GM12865 (cell line): ENCODE measurements at places on chromosomes 3 and 15.
A peak's percentile ranks its signal among the peaks of the same experiment; 100 is the strongest.

- DNase-seq, result no peak
Observed at GRCh38 chr15:89492934-89493631, 3.3 kb downstream of the RHCG start.

- DNase-seq, result no peak
Observed at GRCh38 chr15:70272565-70273355, 175.0 kb upstream of the TLE3 start.

DNA sequence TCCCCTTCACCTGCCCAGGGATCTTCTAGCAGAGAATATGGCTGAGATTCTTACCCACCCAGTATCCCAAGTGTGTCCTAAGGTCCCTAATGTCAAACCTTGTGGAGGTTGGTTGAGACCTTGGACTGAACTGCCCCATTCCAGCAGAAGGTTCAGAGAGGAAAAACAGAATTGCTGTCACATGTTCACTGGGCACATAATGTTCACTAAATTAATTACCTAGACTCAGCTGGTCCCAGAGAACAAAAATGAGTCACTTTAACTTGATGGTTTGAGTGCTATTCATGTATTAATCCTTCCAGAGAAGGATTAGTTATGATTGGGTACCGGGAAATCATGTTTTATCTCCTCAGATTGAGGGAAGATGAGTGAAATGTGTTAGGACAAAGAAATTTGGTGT lies 171.3 kb upstream of the GADL1 start:
- no peak for DNase-seq

- no peak for DNase-seq
Observed at GRCh38 chr3:4077950-4078349, 225.2 kb upstream of the SETMAR start.

GRCh38 chr3:177591379-177591778 lies 394.1 kb upstream of the TBL1XR1 start:
- peak; percentile 35 for DNase-seq

- no peak for DNase-seq
Observed at GRCh38 chr3:3307491-3307890, 128.0 kb upstream of the CRBN start.

DNA sequence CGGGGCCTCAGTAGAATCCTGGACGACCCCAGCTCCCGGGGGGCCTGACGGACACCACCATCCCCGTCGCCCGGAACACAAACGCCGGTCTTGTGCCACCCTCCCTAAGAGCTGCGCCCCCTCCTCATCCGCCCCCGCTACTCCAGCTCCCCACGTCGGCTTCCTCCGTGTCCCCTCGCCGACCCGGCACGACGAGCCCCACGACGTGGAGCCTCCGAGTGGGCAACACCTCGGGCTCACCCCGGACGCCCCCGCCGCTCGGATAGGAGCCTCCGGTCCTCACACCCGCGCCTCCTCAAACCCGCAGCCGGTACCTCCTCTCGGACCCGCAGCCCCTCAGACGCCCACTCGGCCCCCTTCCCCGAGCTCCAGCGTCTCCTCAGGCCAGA lies 525 bp downstream of the NPTN start:
- DNase-seq, result peak; percentile 31

GRCh38 chr3:128271536-128272332 lies 118.5 kb downstream of the EEFSEC start:
- DNase-seq, result no peak

- no peak for DNase-seq
Observed at GRCh38 chr3:69239063-69239462, 116.7 kb upstream of the LMOD3 start.

GRCh38 chr3:116141724-116142123 lies 303.6 kb downstream of the LSAMP start:
- DNase-seq, result no peak

DNA sequence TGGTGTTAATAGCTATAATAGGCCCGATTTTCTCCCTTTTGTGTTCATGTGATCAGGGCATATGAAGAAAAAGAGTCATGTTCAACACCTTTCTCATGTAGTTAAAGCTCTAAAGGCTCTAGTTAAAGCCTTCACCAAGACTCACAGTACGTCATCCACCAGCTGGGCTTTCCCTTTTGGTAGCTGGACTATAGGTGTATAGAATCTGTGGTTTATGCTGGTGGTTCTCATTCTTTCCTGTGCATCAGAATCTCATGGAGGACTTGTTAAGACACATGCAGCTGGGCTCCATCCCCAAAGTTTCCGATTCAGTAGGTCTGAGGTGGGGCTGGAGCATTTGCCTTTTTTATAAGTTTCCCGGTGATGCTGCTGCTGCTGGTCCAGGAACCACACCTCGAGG lies 31.0 kb downstream of the CFAP91 start:
- DNase-seq, result peak; percentile 4

DNA sequence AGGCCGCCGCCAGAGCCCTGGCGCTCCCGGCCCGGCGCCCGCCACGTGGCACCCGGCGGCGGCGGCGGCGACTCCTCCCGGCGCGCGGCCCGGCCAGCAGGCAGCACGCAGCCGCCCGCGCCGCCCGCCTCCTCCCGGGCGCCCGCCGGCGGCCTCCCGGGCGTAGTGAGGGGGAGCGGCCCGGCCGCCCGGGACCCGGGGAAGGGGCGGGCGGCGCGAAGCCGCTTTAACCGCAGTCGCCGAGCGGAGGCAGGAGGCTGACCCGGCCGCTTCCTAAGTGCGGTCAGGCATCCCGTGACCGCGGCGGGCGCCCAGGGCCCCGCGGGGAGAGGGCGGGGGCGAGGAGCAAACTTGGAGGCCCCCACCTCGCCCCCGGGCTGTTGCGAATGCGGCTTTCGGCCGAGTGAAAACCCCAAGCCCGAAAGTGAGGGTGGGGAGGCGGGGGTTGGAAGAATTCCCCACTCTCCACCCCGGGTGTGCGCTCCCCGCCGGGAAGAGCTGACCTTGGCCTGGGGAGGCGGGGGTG lies 1.7 kb upstream of the HES1 start:
- DNase-seq, result peak; percentile 70

GRCh38 chr15:48705381-48705780 lies 59.9 kb upstream of the FBN1 start:
- no peak for DNase-seq

DNA sequence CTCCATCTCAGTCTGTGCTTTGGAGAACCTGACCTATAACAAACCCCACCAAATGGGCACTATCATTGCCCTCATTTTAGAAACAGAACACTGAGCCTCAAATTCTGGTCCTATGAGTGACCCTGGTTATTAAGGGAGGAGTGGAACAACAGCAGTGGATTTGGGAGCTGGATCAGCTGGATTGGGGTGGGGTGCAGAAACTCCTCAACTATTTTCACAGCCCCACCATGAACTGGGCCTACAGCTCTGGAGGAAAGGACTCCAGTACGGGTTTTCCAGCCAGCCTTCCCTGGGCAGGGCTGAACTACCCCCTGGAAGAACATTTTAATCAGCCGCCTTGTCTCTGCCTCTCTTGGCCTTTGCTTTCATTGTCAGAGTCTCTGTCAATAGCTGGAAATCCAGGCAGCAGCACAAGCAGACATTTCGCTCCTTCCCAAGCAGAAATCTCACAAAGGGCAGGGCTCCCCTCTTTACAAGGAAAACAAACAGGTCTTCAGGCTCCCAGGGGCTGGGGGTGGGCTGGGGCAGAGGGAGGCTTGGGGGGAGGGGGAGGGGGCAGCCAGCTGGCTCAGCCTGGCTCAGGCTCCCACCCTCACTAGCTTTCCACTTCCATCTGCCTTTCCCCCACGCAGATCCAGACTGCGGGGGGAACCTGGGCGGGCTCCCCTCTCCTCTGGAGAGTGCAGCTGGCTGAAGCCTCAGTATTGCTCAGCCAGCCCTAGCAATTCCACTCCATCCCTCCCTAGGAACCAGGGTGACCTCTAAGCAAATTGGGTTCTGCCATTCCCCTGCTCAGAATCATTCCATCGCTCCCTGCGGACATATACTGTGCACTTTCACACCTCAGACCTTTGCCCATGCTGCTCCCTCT lies 13.7 kb upstream of the TLE3 start:
- peak; percentile 29 for DNase-seq

- no peak for DNase-seq
Observed at GRCh38 chr3:9704347-9705322, 1.0 kb downstream of the CPNE9 start.

GRCh38 chr15:38690719-38691332 lies 126.2 kb upstream of the RASGRP1 start:
- DNase-seq, result peak; percentile 89

DNA sequence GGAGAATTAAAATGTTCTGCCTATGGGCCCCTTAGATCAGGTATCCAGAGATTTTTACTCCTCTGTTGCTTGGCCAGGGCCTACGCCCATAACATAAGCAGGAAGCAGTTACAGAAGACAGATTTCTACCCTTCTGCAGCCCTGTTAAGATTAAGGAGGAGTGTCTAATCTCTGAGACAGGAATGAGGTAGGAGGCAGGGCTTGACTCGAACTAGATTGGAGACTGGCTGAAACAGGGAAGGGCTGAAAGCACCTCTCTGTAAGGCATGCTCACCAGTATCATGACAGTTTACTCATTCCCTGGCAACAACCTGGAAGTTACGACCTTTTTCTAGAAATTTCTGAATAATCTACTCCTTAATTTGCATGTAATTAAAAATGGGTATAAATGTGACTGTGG lies 16.7 kb downstream of the PLA2G4D start:
- DNase-seq, result no peak

GRCh38 chr3:134083626-134084241 lies 54.0 kb upstream of the SLCO2A1 start:
- DNase-seq, result no peak

GRCh38 chr15:32861761-32862160 lies 144.0 kb downstream of the GREM1 start:
- peak; percentile 62 for DNase-seq

GRCh38 chr15:62549345-62549970 lies 384.4 kb upstream of the C2CD4B start:
- peak; percentile 39 for DNase-seq

DNA sequence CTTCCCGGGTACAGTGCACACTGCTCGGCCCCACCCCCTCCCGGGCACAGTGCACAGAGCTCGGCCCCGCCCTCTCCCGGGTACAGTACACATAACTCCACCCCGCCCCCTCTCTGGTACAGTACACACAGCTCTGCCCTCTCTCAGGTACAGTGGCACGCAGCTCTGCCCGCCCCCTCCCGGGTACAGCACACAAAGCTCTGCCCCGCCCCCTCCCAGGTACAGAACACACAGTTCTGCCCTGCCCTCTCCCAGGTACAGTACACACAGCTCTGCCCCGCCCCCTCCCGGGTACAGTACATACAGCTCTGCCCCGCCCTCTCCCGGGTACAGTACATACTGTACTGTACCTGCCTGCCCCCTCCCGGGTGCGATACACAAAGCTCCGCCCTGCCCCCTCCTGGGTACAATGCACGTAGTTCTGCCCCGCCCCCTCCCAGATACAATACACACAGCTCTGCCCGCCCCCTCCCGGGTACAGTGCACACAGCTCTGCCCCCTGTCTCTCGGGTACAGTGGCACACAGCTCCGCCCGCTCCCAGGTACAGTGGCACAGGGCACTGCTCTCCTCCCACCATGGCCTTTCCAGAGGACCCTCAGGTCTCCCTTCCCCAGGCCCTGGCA lies 16.4 kb upstream of the PRR20G start:
- DNase-seq, result no peak

DNA sequence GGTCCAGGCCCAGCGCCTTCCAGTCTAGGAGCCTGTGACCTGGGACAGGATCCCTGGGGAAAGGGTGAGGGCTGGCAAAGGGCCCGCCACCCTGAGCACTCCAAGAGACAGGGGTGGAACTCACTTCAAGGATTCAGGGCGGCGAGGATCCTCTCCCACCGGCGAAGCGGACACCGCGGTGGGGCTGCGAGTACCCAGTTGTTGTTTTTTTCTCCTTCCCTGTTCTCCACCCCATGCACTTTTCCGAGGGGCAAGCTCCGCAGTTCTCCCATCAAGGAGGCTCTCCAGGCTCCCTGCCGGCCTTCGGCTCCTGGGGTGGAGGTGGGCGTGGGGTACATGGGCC lies 387 bp upstream of the PAQR5 start:
- no peak for DNase-seq

DNA sequence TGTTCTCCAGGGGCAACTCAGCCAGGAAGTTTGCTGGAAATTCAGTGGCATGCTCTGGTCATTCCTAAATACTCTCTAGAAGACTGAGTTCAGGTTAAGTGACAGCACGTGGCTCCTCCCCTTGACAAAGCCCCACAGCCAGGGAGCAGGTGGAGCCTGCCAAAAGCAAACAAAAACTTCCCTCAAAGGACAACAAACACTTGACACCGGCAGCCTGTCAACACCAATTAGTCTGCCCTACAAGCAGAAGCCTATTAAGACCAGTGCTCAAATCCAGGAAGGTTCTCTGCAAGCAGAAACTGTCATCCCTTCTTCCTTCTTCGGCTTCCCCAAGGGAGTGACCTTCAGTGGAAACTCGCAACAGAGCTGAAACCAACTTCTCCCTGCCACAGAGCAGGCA lies 5.0 kb downstream of the MEX3B start:
- no peak for DNase-seq

DNA sequence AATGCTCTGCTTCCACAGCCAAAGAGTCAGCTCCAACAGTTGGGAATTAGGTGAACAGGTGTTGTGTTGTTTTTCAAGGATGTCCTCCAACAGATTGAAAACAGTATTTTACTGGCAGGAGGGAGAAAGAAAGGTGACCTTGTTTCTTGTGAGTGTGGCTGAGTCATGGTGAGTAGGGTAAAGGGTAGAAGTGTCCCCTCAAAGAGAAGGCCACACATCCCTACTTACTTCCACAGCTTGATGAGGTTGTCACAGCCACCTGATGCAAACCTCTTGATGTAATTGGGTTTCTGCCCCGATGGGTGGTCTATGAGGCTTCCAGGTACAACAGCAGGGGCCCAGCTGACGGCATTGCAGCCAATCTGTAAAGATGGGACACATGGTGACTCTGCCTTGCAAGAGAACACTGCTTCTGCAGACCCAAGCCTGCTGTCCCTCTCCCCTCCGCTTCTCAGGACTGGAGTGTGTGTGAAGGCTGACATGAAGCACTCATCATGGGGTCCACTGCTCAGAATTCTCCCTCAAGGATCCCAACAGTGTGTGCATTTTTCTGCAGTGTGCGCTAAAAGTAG lies 12.7 kb upstream of the GHRL start:
- DNase-seq, result no peak

DNA sequence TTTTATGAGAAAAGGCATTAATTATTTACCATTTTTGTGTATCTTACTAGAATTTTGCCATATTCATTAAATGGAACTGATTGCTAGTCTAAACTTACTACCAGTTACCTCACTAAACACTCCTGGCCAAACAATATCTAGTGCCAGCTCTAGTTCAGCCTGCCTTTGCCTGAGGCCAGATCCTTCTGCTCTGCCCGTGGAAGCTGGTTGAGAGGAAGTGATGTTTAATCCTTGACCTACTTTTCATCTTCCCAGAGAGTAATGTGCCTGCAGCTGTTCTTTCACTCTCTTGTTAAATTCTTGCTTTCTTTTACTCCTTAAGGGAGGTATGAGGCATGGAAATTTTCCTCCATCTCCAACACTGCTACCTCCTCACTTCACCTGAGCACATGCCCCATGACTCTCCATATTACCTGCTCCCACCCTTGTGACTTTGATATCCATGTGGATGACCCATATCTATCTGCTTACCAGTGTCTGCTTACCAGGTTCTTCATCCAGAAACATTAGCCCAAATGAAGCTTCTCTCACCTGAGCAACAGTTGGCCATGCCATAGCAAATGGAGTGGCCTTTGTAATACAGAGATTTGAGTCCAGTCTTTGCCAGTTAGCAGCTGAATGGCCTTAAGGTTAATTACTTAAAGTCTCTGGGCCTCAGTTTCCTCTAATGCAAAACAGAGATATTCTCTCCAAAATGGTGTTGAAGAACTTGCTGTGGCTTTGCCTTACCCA lies 53.4 kb downstream of the UBE2E1 start:
- no peak for DNase-seq
